ENCODE measurements at places on chromosomes 7 and 10.

- no peak for DNase-seq
Measured at GRCh38 chr7:102389810-102390209, 6.4 kb upstream of the PRKRIP1 start.

GRCh38 chr10:92290076-92290836 is 622 bp downstream of the CPEB3 start:
- no peak for DNase-seq

- no peak for DNase-seq
Measured at GRCh38 chr7:98506471-98506870, 105.6 kb upstream of the BAIAP2L1 start.

DNA sequence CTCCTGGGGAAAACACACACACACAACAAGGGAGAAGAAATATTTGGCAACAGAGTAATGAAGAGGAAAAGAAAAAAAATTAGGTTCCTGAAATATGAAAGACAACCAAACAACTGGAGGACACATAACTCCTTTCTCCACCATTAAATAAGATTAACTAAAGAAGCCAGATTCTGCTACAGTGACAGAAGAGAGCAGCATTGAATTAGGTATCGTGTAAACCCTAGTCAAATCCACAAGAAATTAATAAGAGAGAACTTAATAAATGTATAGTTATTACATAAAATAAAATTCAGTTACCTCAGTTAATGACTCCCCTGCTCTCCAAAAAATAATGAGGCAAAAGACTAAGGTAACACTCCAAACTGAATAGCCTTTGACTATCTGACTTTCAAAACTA is 306.7 kb downstream of the CRPPA start:
- no peak for DNase-seq

DNA sequence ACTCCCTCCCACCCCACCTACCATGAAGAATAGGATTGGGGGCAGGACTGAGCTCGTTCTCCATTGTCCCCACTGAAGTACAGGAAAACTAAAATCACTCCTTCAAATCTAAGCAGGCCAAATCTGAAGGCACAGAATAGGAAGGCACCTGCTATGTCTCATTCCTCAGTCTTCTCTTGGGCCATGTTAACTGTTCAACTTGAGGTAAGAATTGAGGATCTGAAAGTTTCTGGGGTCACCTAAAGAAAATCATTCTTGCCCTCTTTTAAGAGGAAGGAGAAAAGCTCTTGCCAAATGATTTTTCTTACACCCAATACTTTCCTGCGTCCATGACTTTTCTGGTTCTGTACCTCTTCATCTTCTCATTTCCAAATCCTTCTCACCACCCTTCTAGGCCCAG is 4.9 kb downstream of the CPN1 start:
- no peak for DNase-seq

GRCh38 chr7:27955011-27955410 is 215.0 kb downstream of the TAX1BP1 start:
- DNase-seq = no peak

DNA sequence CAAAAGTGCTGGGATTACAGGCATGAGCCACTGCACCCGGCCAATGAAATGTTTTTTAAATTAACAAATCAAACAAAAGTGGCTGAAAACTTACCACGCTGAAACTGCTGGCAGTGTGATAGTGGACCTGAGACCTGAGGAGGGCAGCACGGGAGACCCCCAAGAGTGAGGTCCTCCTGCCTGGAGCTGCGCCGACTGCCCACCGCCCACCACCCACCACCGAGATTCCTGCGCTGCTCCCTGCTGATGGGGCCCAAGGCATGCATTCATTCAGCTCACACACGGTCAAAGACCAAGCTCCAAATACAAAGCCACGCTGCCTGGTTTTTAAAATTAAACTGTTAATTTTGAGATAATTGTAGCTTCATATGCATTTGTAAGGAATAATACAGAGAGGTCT is 16.4 kb upstream of the LARP4B start:
- no peak for DNase-seq

- DNase-seq = no peak
Measured at GRCh38 chr7:46344533-46344932, 423.5 kb upstream of the IGFBP3 start.

GRCh38 chr7:82264783-82265305 is 178.7 kb downstream of the CACNA2D1 start:
- no peak for DNase-seq

GRCh38 chr7:100965045-100965722 is 4.2 kb upstream of the MUC12 start:
- no peak for DNase-seq

DNA sequence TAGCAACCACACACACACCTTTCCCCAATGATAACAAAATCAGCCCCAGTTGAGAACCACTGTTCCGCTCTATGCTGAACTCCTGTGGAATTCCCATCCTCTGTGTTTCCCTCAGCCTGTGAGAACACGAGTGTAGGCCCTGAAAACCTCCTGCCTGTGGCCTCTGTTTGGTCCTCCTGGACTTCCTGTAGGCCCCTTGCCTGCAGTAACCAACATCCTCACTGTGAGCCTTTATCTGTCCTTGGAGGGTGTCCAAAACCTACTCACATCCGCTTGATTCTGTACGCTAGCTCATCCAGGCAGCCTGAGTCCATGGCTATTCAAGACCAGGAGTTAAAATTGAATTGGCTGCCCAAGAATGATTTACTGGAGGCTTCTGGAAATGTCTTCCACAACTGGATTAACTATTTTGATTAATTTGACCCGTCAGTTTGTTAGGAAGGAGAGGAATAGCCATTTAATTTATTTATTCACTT is 149.8 kb downstream of the AKR1D1 start:
- DNase-seq = peak; percentile 20

DNA sequence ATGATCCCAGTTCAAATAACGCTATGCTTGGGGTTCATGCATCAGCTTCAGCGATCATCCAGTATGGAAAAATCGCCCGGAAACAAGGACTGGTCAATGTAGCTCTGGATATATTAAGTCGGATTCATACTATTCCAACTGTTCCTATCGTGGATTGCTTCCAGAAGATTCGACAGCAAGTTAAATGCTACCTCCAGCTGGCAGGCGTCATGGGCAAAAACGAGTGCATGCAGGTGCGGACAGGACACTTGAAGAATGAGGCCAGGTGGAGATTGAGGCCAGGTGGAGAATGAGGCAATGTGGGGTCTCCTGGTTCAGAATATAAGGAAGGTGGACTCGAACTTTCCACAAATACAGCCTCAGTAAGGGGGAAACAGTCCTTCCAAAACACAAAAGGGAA is 105.8 kb downstream of the TRRAP start:
- DNase-seq = no peak

All from right kidney (tissue), 9 donors.